Hippocampal formation (tissue), 2 donors: ENCODE measurements at places on chromosomes 11 and 22.

GRCh38 chr11:60813324-60813723 lies 28.2 kb downstream of the MS4A10 start:
- DNase-seq: no peak

GRCh38 chr11:87150936-87151335 lies 113.2 kb downstream of the TMEM135 start:
- DNase-seq: no peak

DNA sequence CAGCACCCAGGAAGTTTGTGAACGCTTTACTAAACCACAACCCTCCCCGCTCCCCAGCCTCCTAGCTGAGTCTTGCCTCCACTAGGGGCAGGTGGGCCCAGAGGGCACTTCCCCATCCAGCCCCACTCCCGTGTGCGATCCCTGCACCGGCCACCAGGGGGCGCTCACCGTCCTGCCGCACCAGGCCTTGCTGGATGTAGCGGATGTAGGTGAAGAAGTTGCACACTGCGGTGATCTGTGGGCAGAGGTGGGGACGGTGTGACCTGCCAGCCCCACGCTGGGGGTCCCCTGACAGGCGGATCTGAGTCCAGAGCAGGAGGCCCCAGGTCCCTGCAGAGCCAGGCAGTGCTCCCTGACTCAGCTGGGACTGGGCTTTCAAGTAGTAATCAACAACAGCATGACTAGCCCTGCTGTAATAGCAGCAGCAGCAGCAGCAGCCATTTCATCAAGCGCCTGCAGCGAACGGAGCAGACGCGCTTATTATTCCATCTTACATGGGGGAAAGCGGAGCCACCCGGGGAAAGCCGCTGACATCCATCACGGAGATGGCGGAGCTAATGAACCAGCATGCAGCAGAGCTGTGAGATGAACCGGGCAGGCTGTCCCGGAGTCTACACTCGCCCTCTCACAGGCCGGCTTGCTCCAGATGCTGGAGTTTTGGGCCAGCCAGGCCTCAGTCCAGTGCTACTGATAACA lies 7.9 kb upstream of the FADS3 start:
- DNase-seq: peak; percentile 67

GRCh38 chr11:69718147-69718546 lies 14.3 kb upstream of the FGF19 start:
- DNase-seq: no peak

DNA sequence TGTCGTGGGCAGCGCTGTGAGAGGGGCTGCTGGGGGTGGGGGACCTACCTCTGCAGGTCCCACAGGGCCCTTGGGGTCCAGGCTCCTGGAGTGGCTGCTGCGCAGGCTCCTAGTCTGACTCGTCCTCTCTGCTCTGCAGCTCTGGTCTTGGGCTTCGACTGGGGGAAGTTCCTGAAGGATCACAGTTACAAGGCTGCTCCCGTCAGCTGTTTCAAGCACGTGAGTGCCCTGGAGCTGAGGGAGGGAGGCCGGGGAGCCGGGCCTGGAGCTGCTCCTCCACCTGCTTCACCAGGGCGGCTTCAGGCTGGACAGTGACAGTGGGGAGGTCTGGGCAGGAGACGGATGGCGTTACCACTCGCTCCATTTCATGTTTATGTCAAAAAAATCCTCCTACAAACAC lies 11.9 kb downstream of the L3MBTL2 start:
- no peak for DNase-seq

GRCh38 chr22:17167486-17167885 lies 8.4 kb upstream of the HDHD5 start:
- no peak for DNase-seq
